ENCODE measurements at places on chromosomes 12 and 14. TPM values are rescaled to one million over a fixed set of nuclear protein-coding genes. Genes with fewer than 3 reads are reported as not detected.

The SFSWAP gene
- 45.8 TPM for total RNA-seq

The KIF26A gene
- 14.8 TPM for total RNA-seq

The ZC2HC1C gene
- 7.8 TPM for total RNA-seq

The BLOC1S1 gene
- total RNA-seq = 86.1 TPM

The HSPB8 gene
- 14.8 TPM for total RNA-seq

The ZNF10 gene
- 18.2 TPM for total RNA-seq

- DNase-seq = no peak
- H3K4me3 ChIP-seq = no peak overlapping the region
- H3K27ac ChIP-seq = no peak overlapping the region
- no peaks in the 10 kb centered on the region for H3K36me3 ChIP-seq
Observed at GRCh38 chr14:76708028-76708427, 53.2 kb upstream of the VASH1 start.

DNA sequence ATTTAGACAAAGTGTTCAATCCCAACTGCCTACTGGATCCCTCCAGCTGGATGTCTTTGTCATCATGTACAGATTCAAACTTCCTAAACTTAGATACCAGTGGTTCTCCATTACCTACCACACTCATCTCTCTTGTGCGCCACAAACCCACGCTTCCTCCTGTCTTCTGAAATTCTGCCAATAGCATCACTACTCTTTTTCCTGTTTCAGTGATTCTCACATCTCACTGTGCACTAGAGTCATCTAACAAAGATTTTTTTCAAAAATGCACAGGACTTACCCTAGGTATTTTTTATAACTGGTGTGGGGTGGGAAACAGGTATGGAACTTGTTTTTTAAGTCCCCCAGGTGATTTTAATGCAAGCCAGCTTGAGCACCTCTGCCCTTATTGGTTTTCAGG is 5.9 kb downstream of the PSMB5 start:
- H3K36me3 ChIP-seq = no peaks in the 10 kb centered on the region
- no peak for DNase-seq
- no peak overlapping the region for H3K4me3 ChIP-seq
- H3K27ac ChIP-seq = no peak overlapping the region
- peaks cover 19% of the 10 kb centered on the region for H3K4me1 ChIP-seq

DNA sequence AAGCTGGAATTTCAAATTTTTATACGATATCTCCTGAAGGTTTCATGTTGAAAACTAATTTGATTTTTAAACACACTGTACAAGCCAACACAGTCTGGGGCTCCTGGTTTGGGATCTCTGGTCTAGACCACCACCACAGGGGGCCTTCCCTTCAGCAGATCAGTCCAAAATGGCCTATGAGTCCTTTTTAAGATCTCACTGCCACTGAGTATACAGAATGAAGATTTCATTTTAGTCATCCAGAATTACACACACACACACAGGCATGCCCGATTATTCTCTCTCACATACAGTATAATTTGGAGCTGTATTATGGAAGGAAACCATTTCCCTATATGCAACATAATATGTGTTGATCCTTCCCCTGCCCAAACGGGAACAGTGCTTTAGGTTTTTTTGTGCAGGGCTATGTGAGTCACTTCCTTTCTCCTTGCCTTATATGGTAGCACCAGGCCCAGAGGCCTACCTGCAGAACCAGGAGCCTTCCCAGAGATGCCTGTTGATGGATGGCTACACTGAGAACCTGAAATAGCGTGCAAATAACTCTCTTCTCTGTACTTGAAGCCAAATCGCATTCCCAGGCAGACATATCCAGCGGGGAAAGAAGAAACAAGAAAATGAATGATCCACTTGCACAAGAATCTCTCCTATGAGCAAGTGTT is 28.1 kb upstream of the WNK1 start:
- no peaks in the 10 kb centered on the region for H3K4me1 ChIP-seq
- H3K27me3 ChIP-seq = no peaks in the 10 kb centered on the region
- H3K4me3 ChIP-seq = no peak overlapping the region
- no peaks in the 10 kb centered on the region for H3K36me3 ChIP-seq

DNA sequence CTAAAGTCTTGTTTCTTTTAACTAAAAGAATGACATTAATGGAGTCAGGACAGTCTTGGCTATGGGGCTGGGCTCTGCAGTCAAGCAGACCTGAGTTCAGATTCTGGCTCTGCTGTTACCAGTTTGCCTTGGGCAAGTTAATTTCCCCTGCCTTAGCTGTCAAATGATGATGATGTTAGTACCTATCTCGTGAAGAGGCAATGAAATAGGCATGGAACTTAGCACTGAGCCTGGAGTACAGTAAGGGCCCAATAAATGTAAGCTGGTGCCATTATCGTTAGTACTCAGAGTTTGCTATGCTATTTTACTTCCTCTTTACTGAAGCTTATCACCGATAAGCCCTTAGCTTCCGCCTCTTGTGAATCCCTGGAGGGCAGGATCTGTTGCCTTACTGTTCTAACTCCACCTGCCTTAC is 8.5 kb downstream of the FBXW8 start:
- peak overlapping the region; percentile 50 for H3K27ac ChIP-seq
- no peaks in the 10 kb centered on the region for H3K27me3 ChIP-seq
- no peak for DNase-seq
- no peaks in the 10 kb centered on the region for H3K36me3 ChIP-seq
- peaks cover 46% of the 10 kb centered on the region for H3K4me1 ChIP-seq
- H3K4me3 ChIP-seq = no peak overlapping the region

- H3K27me3 ChIP-seq = no peaks in the 10 kb centered on the region
- H3K36me3 ChIP-seq = no peaks in the 10 kb centered on the region
- DNase-seq = no peak
- H3K4me3 ChIP-seq = no peak overlapping the region
- H3K4me1 ChIP-seq = no peaks in the 10 kb centered on the region
Observed at GRCh38 chr12:127292736-127293135, 974.2 kb upstream of the TMEM132C start.

GRCh38 chr12:108442910-108443309 is 72.2 kb upstream of the FICD start:
- no peak for DNase-seq
- H3K4me1 ChIP-seq = no peaks in the 10 kb centered on the region
- H3K36me3 ChIP-seq = no peaks in the 10 kb centered on the region
- no peaks in the 10 kb centered on the region for H3K27me3 ChIP-seq

DNA sequence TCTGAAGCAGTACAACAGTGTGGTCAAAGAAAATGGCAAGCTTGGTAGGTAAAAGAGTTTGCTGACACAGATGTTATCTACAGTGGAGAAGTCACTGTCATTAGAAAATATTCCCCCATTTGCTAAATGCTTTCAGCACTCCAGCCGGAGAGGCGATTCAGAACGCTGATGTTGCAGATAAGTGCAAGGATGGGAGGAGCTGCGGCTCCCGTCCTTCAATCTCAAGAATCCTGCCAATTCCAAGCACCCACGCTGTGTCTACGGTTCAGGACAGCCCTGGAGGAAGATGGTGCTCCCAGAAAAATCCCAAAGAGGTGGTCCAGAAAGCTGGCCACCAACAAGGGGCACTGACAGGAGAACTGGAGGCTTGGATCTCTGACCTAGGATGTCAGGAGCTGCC is 79.1 kb downstream of the ZFP36L1 start:
- H3K4me1 ChIP-seq = peaks cover 11% of the 10 kb centered on the region
- H3K27ac ChIP-seq = no peak overlapping the region
- H3K4me3 ChIP-seq = no peak overlapping the region
- no peak for DNase-seq
- no peaks in the 10 kb centered on the region for H3K27me3 ChIP-seq
- no peaks in the 10 kb centered on the region for H3K36me3 ChIP-seq

GRCh38 chr14:104139460-104140212 is 1.2 kb downstream of the KIF26A start:
- H3K27me3 ChIP-seq = peaks cover 21% of the 10 kb centered on the region
- no peaks in the 10 kb centered on the region for H3K36me3 ChIP-seq
- no peak overlapping the region for H3K4me3 ChIP-seq

GRCh38 chr12:92759634-92760268 is 57.0 kb downstream of the PLEKHG7 start:
- H3K27ac ChIP-seq = no peak overlapping the region
- no peak overlapping the region for H3K4me3 ChIP-seq
- DNase-seq = no peak
- H3K27me3 ChIP-seq = no peaks in the 10 kb centered on the region

DNA sequence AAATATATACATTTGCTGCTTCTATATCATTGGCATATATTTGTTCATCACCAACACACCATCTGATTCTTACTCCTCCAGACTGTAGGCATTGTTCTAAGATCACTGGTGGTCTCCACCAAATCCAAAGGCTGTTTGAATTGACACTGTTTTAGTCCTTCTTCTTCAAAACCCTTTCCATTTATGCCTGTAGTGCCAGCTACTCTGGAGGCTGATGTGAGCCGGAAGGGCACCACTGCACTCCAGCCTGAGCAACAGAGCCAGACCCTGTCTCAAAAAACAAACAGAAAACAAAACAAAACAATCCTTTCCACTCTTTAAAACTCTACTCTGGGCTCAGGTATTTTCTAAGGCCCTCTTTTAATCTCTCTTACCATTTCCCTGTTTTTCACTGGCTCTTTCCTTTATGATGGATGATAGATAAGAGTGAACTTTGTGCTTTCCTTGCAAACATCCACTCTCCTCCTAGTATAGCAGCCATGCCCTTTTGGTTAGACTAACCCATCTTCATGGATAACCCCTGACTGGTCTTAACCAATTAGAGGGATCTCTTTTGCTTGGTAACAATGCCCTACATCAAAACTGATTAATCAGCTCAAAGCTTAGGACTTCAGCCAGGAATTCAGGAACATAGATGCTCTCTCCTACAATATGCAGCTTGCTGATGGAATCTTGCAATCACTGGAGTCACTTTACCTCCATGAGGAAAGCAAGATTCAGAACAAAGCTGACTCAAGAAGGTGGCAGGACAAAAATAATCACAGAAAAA is 24.9 kb downstream of the SPTSSA start:
- no peaks in the 10 kb centered on the region for H3K27me3 ChIP-seq
- no peak overlapping the region for H3K4me3 ChIP-seq
- no peak overlapping the region for H3K27ac ChIP-seq
- peaks cover 8% of the 10 kb centered on the region for H3K4me1 ChIP-seq
- H3K36me3 ChIP-seq = no peaks in the 10 kb centered on the region

DNA sequence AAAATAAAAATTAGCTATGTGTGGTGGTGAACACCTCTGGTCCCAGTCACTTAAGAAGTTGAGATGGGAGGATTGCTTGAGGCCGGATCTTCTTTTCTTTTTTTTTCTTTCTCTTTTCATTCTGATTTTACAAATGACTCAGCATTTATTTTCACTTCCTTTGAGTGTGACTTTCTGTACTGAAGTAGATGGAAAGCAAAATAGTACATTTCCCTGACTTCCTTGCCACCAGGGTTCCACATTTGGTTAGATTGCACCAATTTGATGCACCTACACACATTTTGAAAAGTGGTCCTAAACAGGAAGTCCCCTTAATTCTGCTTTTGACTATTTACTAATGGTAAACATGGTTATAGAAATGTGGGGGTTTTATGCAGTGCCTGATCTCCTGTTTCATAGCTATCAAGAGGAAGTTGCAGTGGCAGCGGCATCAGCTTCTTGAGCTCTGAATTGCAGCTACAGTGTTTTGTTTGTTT is 13.0 kb upstream of the LEMD3 start:
- H3K4me1 ChIP-seq = no peaks in the 10 kb centered on the region
- H3K36me3 ChIP-seq = no peaks in the 10 kb centered on the region
- no peaks in the 10 kb centered on the region for H3K27me3 ChIP-seq
- no peak overlapping the region for H3K27ac ChIP-seq
- DNase-seq = no peak

GRCh38 chr12:2924019-2924418 is 33.3 kb downstream of the TULP3 start:
- H3K27me3 ChIP-seq = no peaks in the 10 kb centered on the region
- no peaks in the 10 kb centered on the region for H3K36me3 ChIP-seq
- no peak overlapping the region for H3K4me3 ChIP-seq
- no peak overlapping the region for H3K27ac ChIP-seq

DNA sequence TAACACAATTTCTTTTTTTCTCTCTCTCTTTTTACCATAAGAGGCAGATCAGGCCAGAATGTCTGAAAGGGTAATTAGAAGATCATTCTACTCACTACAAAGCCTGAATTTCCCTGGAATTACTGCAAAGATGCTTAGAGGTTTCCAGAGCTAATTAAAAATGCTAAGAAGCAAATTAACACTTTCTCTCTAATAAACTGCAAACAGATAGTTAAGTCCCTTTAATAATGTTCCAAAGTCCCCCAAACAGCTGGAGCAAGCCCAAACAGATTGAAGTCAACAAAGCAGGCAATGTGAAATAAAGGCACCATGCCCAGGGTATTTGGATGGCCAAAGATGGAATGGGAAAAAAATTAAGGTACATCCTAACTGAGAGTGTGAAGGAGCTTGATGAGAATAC is 208.8 kb upstream of the LRFN5 start:
- DNase-seq = no peak
- no peak overlapping the region for H3K27ac ChIP-seq
- no peaks in the 10 kb centered on the region for H3K36me3 ChIP-seq
- H3K4me3 ChIP-seq = no peak overlapping the region

DNA sequence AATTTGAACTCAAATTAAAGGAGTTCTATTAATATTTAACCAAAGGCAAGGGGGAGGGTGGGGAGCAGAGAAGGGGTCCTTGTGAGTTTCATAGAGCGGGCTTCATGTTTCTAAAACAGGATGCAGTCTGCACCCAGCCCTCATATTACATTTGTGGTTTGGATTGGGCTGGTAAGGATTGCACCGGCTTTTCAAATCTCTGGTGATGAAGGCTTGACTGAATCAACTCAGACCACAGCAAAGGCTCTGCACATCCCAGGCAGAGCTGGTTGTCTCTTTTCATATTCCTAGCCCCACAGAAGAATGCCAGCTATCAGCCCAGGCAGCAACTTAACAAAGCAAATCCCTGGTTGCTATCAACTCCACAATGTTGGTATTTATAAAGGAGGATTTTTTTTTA is 1221.4 kb downstream of the VRK1 start:
- H3K36me3 ChIP-seq = no peaks in the 10 kb centered on the region
- H3K27ac ChIP-seq = no peak overlapping the region
- no peaks in the 10 kb centered on the region for H3K27me3 ChIP-seq
- no peak for DNase-seq
- H3K4me3 ChIP-seq = no peak overlapping the region

DNA sequence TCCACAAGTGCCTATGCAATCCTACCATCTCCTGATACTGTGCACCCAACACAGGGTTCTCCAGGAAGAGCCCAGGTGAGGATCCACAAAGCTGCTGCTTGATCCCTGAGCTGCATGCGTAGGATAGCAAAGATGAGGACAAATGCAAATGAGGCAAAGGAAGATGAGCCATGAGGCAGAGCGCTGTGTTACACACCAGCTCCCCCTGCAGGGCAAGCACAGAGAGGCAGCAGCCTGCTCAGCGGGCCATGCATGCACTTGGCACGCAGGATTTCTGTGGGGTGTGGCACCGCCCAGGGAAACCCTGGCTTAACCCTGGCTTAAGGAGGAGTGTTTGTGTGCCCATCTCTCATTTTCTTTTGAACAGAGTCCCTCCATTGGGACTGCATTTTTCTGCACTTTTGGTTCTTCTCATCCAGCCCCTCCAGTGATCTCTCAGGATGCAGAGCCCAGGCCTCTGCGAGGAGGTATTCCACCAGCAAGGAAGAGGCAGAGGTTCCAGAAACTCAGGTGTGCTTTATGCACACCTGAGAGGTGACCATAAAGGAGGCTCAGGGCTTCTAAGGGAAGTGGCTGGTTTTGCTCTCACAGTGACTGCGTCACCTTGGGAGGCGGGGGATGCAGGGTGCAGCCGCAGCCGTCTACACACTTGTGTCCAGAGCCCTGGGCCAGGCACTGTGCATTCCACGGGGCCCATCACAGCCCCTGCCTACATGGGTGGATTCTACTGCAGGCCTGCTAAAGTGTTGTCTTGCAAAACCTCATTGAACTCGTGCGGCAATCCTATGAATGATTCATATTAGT is 973.3 kb upstream of the TMEM132C start:
- DNase-seq = peak; percentile 41
- no peak overlapping the region for H3K4me3 ChIP-seq
- H3K27ac ChIP-seq = no peak overlapping the region
- H3K36me3 ChIP-seq = no peaks in the 10 kb centered on the region
- H3K27me3 ChIP-seq = no peaks in the 10 kb centered on the region
